Activated CD8-positive, alpha-beta memory T cell treated with anti-CD3 and anti-CD28 coated beads, Interleukin-2, amount 10 ng/mL, durations not matched to agents 7 days and 5 days (primary cell): ENCODE measurements at places on chromosomes 3 and 15. TPM values are rescaled to one million over a fixed set of nuclear protein-coding genes. Genes with fewer than 3 reads are reported as not detected.

The GOLGA8T gene
- 0.47 TPM for total RNA-seq

The FEM1B gene
- 48.3 TPM for total RNA-seq

The SORD gene
- 7.8 TPM for total RNA-seq

The GXYLT2 gene
- not detected for total RNA-seq

The GOLGA6B gene
- total RNA-seq = not detected

The SEMA6D gene
- not detected for total RNA-seq

The SLCO3A1 gene
- total RNA-seq = 32.0 TPM

The IL16 gene
- 144 TPM for total RNA-seq

The ZPLD1 gene
- not detected for total RNA-seq

The CDHR4 gene
- total RNA-seq = not detected

The UBAP1L gene
- total RNA-seq = 3.3 TPM

The KBTBD12 gene
- not detected for total RNA-seq

The UROC1 gene
- not detected for total RNA-seq

The ATP13A4 gene
- total RNA-seq = 6.5 TPM

The IDH3A gene
- 97.9 TPM for total RNA-seq

The GPR27 gene
- 5.3 TPM for total RNA-seq

The HYAL2 gene
- total RNA-seq = 7.4 TPM

The LRIG1 gene
- 21.0 TPM for total RNA-seq

The PRRT3 gene
- 3.5 TPM for total RNA-seq

The RAD51 gene
- 73.0 TPM for total RNA-seq

The ZNF106 gene
- total RNA-seq = 41.1 TPM

The DUOX1 gene
- 0.07 TPM for total RNA-seq

The SECISBP2L gene
- total RNA-seq = 29.3 TPM

The ADGRG7 gene
- not detected for total RNA-seq

The ZBTB38 gene
- 42.5 TPM for total RNA-seq

The GATA2 gene
- 0.28 TPM for total RNA-seq

The KLHL40 gene
- not detected for total RNA-seq

The KLF15 gene
- not detected for total RNA-seq

The GOLGA8J gene
- 0.88 TPM for total RNA-seq

The CAMK2N2 gene
- 0.20 TPM for total RNA-seq

The ATP8B4 gene
- total RNA-seq = 69.2 TPM

The HHLA2 gene
- 5.2 TPM for total RNA-seq

The FSTL1 gene
- total RNA-seq = 0.16 TPM

The CKMT1A gene
- not detected for total RNA-seq

The BRPF1 gene
- total RNA-seq = 48.1 TPM
